ENCODE measurements at places on chromosomes 7 and 10.

GRCh38 chr10:14293526-14293925, 37.2 kb downstream of the FRMD4A start:
- DNase-seq, result no peak

- DNase-seq, result no peak
Observed at GRCh38 chr7:104818961-104819880, 194.8 kb upstream of the KMT2E start.

DNA sequence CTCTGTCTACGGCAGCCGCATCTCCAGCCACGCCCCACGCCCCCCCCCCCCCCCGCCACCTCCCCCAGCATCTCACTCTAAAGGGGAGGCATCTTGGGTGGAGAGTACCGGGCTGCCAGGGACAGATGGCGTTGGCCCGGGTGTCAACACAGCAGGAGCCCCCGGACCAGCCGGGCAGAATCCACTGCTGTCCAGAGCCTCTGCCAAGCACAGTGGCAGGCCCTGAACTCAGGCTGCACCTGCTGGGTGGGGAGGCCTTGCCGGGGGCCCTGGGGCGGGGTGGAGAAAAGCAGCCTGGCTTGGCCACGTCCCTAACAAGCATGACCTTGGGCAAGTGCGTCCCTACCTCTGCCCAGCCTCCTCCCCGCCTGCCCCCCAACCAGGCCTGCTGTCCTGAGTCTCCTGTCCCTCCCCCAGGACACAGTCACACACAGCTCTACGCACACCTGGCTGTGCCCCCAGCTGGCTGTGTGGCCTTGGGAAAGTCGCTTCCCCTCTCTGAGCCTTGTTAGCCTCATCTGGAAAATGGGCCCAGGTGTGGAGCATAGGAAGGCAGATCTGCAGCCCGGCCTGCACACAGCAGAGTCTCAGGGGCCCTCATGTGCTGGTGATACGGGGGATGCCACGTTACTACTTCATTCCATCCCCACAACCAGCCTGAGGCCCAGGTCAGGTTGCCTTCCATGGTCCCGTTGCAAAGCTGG, 45.2 kb downstream of the MICALL2 start:
- no peak for DNase-seq

DNA sequence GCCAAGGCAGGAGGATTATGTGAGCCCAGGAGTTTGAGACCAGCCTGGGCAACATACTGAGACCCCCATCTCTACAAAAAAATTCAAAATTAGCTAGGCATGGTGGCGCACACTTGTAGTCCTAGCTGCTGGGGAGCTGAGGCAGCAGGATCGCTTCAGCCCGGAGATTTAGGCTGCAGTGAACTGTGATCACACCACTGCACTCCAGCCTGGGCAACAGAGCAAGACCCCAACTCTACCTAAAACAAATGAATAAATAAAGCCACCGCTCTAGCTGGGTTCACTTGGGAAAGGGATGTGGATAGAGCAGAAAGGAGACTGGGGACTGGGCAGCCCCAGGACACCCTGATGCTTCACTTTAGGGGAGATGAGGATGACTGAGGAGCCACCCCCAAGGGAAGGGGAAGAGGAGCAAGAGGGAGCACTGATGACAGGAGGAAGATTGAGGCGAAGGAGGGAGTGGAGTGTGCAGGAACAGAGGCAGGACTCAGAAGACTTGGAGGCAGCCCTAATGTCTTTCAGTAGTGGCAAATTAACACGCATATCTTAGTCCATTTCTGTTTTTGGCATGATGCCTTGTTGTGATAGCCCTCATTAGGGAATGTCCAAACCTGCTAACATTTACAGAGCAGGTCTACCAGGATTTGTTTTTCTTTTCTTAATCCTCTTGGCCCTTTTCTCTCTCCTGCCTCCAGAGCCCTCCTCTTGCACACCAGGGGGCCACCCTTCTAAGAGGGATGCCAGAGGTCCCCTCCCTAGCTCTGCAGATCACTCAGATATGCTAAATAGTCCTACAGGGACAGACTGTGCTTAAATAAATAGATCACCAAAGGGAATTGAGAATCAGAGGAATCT, 88.3 kb downstream of the C10orf105 start:
- DNase-seq, result no peak

Data from neural crest cell (in vitro differentiated cells).